ENCODE measurements at places on chromosomes 13 and 19. TPM values are rescaled to one million over a fixed set of nuclear protein-coding genes. Genes with fewer than 3 reads are reported as not detected.

The SULT2A1 gene
- not detected for total RNA-seq

- peak; percentile 76 for DNase-seq
Observed at GRCh38 chr13:28100150-28101121, at the start of gene FLT3. Gene FLT3, minus strand, starts transcription at chr13:28100576. Its CDS starts 66 bp downstream, at chr13:28100510.

- DNase-seq = no peak
Observed at GRCh38 chr19:15445807-15446376, 3.9 kb downstream of the WIZ start.

The MCEMP1 gene
- total RNA-seq = 1.1 TPM

GRCh38 chr13:106284358-106284757 is 251.1 kb downstream of the EFNB2 start:
- DNase-seq = no peak

GRCh38 chr13:112260108-112261055 is 115.8 kb upstream of the SPACA7 start:
- DNase-seq = no peak

The MAG gene
- not detected for total RNA-seq
